ENCODE measurements at places on chromosomes 3 and 15.

DNA sequence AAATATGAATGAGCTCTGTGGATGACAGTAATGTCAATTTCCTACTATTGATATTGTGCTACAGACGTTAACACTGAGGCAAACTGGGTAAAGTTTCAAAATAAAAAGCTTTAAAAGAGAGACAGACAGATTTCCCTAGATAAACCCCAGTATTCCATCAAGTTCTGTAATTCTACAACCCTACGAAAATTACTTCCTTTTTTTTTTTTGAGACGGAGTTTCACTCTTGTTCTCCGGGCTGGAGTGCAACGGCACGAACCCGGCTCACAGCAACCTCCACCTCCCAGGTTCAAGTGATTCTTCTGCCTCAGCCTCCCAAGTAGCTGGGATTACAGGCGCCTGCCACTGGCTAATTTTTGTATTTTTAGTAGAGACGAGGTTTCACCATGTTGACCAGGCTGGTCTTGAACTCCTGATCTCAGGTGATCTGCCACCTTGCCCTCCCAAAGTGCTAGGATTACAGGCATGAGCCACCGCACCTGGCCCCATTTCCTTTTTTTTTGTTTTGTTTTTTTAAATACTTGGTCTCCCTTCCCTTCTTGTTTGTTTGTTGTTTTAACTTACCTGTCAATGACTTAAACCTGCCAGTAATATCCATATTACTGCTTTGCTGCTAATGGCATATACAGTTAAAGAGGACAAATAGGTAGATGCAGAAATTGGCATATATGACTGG lies 57.2 kb downstream of the CBLB start:
- DNase-seq = no peak
- H3K27me3 ChIP-seq = no peaks in the 10 kb centered on the region
- H3K27ac ChIP-seq = no peak overlapping the region
- no peak overlapping the region for H3K4me3 ChIP-seq
- peaks cover 46% of the 10 kb centered on the region for H3K36me3 ChIP-seq

- H3K27ac ChIP-seq = no peak overlapping the region
- DNase-seq = no peak
- H3K4me3 ChIP-seq = no peak overlapping the region
- no peaks in the 10 kb centered on the region for H3K4me1 ChIP-seq
Observed at GRCh38 chr15:46917721-46918252, 799.5 kb upstream of the SEMA6D start.

DNA sequence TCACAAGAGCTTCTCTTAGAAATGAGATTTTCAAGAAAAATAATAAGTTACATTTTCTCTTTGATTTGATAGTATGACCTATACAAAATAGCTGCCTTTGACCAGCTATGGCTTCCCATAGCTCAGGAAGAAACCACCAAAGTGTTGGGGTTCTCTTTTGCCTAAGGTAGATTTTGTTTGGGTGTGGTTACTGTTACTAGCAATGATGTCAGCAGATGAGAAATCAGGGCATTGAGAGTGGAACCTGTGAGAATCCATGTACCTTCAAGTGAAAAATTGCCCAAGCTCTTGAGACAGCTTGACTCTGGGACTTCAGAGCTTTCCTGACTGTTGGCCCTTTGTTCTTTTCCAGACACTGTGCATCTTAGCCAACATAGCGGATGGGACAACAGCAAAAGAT lies 45.6 kb downstream of the NME9 start:
- no peak for DNase-seq
- peaks cover 2% of the 10 kb centered on the region for H3K4me1 ChIP-seq
- H3K27me3 ChIP-seq = no peaks in the 10 kb centered on the region
- no peak overlapping the region for H3K27ac ChIP-seq
- H3K4me3 ChIP-seq = no peak overlapping the region
- H3K36me3 ChIP-seq = peaks cover 25% of the 10 kb centered on the region

DNA sequence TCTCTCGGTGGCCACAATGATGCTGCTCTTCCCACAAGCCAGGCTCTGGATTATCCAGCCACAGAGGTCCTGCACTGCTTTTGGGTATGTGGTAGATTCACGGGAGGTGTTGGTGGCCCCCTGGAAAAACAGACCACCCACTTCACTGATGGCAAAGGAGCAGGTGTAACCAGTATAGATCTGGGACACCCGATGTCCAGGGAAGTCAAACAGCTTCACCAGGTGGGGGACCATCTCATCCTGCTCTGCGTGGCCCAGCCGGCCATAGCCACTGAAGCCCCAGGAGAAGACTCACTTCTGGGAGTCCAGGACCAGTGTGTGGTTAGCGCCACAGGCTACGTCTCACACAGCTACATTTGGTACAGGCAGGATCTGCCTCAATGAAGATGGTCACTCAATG lies 62.6 kb downstream of the CHCHD6 start:
- no peak overlapping the region for H3K27ac ChIP-seq
- no peak for DNase-seq
- peaks cover 47% of the 10 kb centered on the region for H3K36me3 ChIP-seq
- H3K27me3 ChIP-seq = no peaks in the 10 kb centered on the region

All from activated naive CD8-positive, alpha-beta T cell treated with anti-CD3 and anti-CD28 coated beads, Interleukin-2, amount 50 U/mL, for 24 hours (primary cell).